ENCODE measurements at places on chromosomes 11 and 22.

DNA sequence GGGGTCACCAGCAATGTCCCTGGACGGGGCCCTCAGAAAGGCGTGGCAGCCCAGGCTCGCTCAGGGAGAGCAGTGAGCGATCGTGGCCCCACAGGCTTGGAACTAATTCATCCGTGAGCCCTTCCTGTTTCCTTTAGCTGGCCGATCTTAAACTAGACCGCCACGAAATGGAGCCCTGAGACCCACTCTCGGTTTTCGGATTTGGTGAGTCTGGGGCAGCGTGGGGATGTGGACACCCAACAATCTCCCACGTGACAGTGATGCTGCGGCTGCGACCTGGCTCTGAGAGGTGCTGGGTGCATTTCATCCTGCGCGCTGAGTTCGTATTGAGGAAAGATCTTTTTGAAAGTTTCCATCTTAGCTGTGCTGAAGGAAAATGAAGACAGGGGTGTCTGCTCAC, 501.3 kb upstream of the B3GAT1 start:
- no peak for DNase-seq

- no peak for DNase-seq
Measured at GRCh38 chr11:8871962-8872361, 39.0 kb upstream of the AKIP1 start.

DNA sequence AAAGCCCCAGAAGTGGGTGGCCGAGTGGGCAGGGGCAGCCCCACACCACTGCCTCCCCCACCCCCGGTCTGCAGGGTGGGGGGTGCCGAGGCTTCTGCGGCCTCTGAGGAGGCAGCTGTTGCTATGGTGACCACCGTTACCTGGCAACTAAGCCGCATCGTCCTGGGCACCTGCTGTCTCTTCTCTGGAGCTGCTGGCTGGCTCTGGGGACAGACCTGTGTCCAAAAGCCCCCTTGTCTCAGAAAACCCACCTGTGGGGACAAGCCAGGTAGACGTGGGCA, 79.9 kb upstream of the PRR5 start:
- no peak for DNase-seq

DNA sequence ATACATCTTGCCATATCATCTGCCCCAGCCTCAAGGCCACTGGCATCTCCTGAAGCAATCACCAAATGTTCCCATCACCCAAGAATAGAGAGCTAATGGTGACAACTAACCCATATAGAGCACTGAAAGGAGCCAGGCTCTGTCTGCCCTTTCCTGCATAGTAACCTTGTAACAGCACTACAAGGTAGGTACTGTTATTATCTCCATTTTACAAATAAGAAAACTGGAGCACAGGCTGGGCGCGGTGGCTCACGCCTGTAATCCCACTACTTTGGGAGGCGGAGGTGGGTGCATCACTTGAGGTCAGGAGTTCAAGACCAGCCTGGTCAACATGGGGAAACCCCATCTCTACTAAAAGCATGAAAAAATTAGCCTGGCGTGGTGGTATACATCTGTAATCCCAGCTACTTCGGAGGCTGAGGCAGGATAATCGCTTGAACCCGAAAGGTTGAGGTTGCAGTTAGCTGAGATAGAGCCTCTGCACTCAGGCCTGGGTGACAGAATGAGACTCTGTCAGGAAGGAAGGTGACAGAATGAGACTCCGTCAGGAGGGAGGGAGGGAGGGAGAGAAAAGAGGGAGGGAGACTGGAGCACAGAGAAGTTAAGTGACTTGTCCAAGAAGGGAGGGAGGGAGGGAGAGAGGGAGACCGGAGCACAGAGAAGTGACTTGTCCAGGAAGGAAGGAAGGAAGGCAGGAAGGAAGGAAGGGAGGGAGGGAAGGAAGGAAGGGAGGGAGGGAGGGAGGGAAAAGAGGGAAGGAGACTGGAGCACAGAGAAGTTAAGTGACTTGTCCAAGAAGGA, 2.2 kb downstream of the SLC35F2 start:
- no peak for DNase-seq

DNA sequence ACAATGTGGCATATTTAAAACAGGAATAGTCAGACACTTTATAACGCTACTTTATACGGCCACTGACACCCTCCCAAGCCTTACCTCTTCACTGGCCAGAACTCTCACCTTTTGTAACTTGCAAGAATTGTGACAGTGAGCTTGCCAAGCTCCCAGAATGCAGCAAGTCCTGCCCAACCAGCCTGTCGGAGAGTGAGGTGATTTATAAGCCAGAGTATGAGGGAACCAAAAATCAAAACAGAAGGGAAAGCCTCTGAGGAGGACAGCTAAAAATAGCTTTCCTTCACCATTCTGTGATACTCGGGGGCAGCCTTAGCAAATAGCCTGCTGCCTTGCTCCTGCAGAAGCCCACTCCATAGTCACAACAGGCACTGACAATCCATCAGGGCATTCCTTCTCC, 229.7 kb downstream of the FAM76B start:
- DNase-seq = no peak

DNA sequence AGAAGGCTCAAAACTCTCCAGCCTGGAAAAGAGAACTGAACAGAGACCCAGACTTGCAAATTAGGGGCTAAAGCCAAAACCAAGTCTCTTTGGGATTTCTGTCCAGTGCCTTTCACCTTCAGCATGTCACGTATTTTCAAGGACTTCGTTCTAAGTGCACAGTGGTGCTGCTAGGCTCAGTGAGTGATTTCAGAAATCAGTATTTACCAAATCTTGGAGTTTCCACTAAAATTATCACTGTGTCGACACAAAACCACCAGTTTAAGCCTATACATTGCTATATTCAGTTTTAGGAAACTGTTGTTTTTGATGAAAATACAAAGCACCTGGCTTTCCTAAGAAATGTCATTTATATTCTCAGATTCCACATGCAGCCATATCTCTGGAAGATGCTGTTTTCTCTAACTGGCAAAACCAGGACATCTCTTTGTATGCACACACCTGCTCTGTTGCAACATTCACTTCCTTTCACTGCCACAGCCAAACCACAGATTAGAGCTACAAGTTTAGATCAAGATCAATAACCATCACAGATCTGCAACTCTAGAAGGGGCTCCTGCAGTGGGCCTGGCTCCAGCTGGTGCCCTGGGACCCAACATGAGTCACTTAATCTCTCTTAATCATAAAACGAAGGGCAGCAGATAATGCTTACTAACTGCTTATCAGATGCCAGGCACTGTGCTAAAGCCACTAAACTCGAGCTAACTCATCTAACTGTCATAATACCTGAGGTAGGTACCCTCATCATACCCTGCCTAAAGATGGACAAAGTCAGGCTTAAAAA, 22.3 kb downstream of the SMCO4 start:
- DNase-seq = no peak

DNA sequence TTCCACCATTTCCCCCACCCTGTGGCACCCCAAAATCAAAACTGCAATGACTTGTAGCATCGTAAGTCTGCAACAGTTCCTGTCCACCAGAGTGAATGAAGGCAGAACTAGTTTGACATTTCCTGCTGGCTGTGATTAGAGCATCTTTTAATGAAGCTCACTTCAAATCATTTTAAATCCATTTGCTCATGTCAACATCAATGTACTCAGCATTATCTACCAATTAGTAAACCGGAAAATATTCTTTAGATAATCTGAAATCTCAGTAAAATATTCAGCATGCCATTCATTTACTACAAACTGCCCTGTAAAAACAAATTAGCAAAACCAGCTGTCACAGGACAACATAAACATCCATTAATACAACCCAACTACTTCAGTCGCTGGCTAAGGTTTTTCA, 38.1 kb downstream of the CADM1 start:
- DNase-seq = no peak

Measured in stimulated activated CD8-positive, alpha-beta memory T cell treated with anti-CD3 and anti-CD28 coated beads, Interleukin-15, amount 100 ng/mL, for 4 hours (primary cell).